Mammary microvascular endothelial cell (primary cell): ENCODE measurements at places on chromosomes 1 and 21. TPM values are rescaled to one million over a fixed set of nuclear protein-coding genes. Genes with fewer than 3 reads are reported as not detected.

IGSF3 gene
- total RNA-seq: 0.93 and 0.94 TPM in 2 replicates

MINDY1 gene
- total RNA-seq: 7.1 and 9.6 TPM in 2 replicates

GUCA2B gene
- not detected in 2 replicates for total RNA-seq

HNRNPR gene
- 90.4 and 102 TPM in 2 replicates for total RNA-seq

KCND3 gene
- 0.05 and 0.07 TPM in 2 replicates for total RNA-seq

SPTA1 gene
- under 0.01 and 0.20 TPM in 2 replicates for total RNA-seq

CRB1 gene
- total RNA-seq: not detected in 2 replicates

NPR1 gene
- 14.5 and 15.3 TPM in 2 replicates for total RNA-seq

AJAP1 gene
- 0.98 and 1.00 TPM in 2 replicates for total RNA-seq

THEM5 gene
- total RNA-seq: not detected in 2 replicates

KPNA6 gene
- total RNA-seq: 45.1 and 46.0 TPM in 2 replicates

OR2L8 gene
- total RNA-seq: not detected in 2 replicates

RPL5 gene
- total RNA-seq: 1,431 and 1,438 TPM in 2 replicates

HCN3 gene
- 0.20 TPM in 2 replicates for total RNA-seq

SYF2 gene
- total RNA-seq: 47.3 and 50.9 TPM in 2 replicates

GPX7 gene
- total RNA-seq: 18.5 and 19.3 TPM in 2 replicates

RAP1GAP gene
- total RNA-seq: not detected in 2 replicates

C8B gene
- not detected in 2 replicates for total RNA-seq

CYP4Z1 gene
- not detected in 2 replicates for total RNA-seq

CNTN2 gene
- not detected in 2 replicates for total RNA-seq

SPRR2G gene
- total RNA-seq: not detected in 2 replicates

MAP1LC3C gene
- not detected in 2 replicates for total RNA-seq

PHC2 gene
- 99.5 and 101 TPM in 2 replicates for total RNA-seq
